ENCODE measurements at places on chromosomes 16 and 17. TPM values are rescaled to one million over a fixed set of nuclear protein-coding genes. Genes with fewer than 3 reads are reported as not detected.

DNA sequence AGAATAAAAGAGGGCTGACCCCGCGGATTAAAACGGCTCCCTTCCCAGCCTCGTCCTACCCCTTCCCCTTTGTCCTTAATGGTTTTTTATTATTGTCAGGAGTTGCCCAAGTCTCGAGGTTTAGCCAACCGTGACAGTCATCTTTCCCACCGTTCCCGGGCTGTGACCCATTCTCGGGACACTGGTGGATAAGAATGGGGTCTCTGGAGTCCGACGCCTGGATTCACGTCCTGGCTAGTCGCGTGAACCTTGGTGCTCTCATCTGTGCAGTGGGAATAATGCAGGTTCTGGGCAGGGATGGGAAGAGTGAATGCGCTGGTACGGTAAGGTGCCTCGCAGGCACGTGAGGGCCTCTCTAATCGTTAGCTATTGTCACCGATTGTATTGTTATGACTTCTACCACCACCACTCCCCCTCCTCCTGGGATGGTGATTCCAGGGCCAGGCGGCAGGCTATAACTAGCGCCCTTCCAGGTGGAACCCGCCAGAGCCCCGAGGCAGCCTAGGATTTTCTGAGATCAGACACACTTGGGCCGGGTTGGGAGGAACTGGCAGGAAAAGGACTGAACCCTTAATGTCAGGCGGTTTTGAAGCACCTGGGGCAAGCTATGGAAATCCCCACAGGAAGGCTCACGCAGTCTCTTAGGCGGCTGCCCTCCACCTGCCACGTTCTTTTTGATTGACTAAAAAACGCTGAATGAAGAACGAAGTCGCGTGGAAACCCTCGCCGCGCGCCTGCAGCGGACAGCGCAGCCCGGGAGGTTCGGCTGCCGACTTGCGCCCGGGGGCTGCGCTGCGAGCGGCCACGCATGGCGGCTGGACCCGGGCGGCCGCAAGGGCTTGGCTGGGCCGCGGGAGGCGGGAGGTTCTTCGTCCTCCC, 2.7 kb downstream of the HS3ST3B1 start:
- peak overlapping the region; percentile 51 for H3K27ac ChIP-seq
- peaks cover 11% of the 10 kb centered on the region for H3K36me3 ChIP-seq

- no peak overlapping the region for H3K4me3 ChIP-seq
- peaks cover 25% of the 10 kb centered on the region for H3K27me3 ChIP-seq
- no peak for DNase-seq
- no peak overlapping the region for H3K27ac ChIP-seq
- H3K4me1 ChIP-seq: no peaks in the 10 kb centered on the region
Observed at GRCh38 chr17:72600934-72601333, 480.1 kb downstream of the SOX9 start.

DNA sequence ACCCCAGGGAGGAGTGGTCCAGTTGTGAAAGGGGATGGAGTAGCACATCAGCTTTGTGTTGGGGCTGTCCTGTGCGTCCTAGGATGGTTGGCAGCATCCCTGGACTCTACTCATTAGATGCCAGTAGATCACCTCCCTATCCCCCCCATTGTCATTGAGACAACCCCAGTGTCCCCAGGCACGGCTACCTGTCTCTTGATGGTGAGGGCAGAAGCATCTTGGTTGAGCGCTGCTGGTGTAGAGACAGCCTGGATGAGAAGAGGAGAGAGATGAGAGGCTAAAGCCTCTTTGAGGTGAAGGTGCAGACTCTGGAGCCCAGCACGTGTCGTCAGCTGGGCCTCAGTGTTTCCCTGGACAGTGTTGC, 55.4 kb downstream of the TNFRSF13B start:
- peaks cover 7% of the 10 kb centered on the region for H3K4me1 ChIP-seq
- H3K27me3 ChIP-seq: no peaks in the 10 kb centered on the region
- DNase-seq: no peak
- H3K27ac ChIP-seq: no peak overlapping the region

- H3K4me1 ChIP-seq: no peaks in the 10 kb centered on the region
- no peak overlapping the region for H3K27ac ChIP-seq
- no peak overlapping the region for H3K4me3 ChIP-seq
- no peak for DNase-seq
Observed at GRCh38 chr17:28996554-28997096, 9.2 kb downstream of the SEZ6 start.

DNA sequence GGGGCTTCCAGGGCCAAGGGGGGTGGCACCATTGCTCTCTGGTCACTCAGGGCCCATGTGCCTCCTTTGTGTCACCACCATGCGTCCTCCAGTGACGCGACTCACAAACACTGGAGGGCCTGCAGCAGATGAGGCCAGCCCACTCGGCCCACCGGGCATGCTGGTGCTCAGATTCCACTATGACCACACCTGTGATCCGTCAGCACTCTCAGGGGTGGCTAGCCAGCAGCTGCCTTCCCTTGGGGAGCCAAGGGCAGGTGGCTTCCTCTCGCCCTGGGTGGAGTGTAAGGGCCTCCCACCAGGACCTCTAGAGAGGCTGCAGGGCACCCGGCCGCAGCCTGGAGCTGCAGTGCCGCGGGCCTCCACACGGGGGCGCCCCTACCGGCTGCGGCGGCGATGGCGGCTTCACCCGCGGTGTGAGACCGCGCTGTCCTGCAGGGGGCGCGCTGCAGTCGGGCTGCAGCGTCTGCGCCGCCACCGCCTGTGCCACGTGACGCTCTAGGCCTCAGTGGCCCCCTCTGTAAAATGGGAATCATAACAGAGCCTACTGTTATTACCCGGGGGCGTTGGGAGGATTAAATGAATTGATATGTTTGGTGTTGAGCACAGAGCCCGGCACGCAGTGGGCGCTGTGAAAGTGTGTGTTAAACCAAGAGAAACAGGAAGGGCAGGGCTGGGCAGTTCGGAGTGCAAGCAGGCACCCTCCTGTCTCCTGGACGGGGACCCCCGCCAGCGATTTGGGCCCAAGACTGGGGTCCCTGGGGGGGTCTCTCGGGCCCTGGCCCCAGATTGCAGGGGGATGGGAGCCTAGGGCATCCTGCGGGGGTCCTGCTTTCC, 192.4 kb upstream of the GSE1 start:
- H3K27ac ChIP-seq: no peak overlapping the region
- peaks cover 4% of the 10 kb centered on the region for H3K4me1 ChIP-seq
- H3K27me3 ChIP-seq: no peaks in the 10 kb centered on the region
- H3K4me3 ChIP-seq: no peak overlapping the region
- no peaks in the 10 kb centered on the region for H3K36me3 ChIP-seq

GRCh38 chr17:68981288-68981687, 26.1 kb upstream of the ABCA8 start:
- H3K4me1 ChIP-seq: no peaks in the 10 kb centered on the region
- no peaks in the 10 kb centered on the region for H3K27me3 ChIP-seq
- DNase-seq: no peak
- H3K36me3 ChIP-seq: no peaks in the 10 kb centered on the region
- H3K4me3 ChIP-seq: no peak overlapping the region

GRCh38 chr16:85856585-85856984, 42.4 kb upstream of the IRF8 start:
- DNase-seq: no peak
- H3K4me3 ChIP-seq: no peak overlapping the region
- peaks cover 4% of the 10 kb centered on the region for H3K27me3 ChIP-seq
- H3K27ac ChIP-seq: no peak overlapping the region

GRCh38 chr17:14871921-14872320, 393.2 kb downstream of the PMP22 start:
- no peaks in the 10 kb centered on the region for H3K4me1 ChIP-seq
- no peak overlapping the region for H3K4me3 ChIP-seq
- DNase-seq: no peak
- peaks cover 3% of the 10 kb centered on the region for H3K27me3 ChIP-seq

GRCh38 chr17:82201498-82201910, 11.1 kb downstream of the CCDC57 start:
- H3K4me1 ChIP-seq: peaks cover 81% of the 10 kb centered on the region
- peak overlapping the region; percentile 69 for H3K27ac ChIP-seq
- DNase-seq: no peak
- peaks cover 19% of the 10 kb centered on the region for H3K36me3 ChIP-seq
- H3K27me3 ChIP-seq: no peaks in the 10 kb centered on the region

- no peak overlapping the region for H3K4me3 ChIP-seq
- H3K36me3 ChIP-seq: no peaks in the 10 kb centered on the region
- H3K27ac ChIP-seq: no peak overlapping the region
- H3K4me1 ChIP-seq: peaks cover 7% of the 10 kb centered on the region
Observed at GRCh38 chr16:84818989-84819643, 669 bp upstream of the CRISPLD2 start.

DNA sequence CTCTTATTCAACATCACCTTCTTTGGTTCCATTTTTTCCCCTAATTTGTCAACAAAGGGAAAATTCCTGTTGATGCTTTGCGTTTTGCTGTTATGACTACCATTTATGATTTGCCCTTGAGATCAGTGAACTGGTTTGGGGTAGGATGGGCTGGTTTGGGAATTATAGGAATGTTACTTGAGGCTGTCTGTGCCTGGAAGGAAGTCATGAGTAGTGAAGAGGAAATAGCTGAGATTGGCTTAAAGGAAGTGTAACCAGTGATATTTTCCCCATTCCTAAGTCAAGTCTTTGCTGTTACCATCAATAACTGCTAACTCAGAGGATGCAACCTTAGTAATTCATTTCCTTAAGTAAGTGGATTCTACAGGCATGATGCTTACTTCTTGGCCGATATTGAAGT, 179.2 kb downstream of the MAP2K6 start:
- H3K27ac ChIP-seq: no peak overlapping the region
- no peak overlapping the region for H3K4me3 ChIP-seq
- no peaks in the 10 kb centered on the region for H3K36me3 ChIP-seq
- DNase-seq: no peak
- H3K27me3 ChIP-seq: peaks cover 7% of the 10 kb centered on the region

DNA sequence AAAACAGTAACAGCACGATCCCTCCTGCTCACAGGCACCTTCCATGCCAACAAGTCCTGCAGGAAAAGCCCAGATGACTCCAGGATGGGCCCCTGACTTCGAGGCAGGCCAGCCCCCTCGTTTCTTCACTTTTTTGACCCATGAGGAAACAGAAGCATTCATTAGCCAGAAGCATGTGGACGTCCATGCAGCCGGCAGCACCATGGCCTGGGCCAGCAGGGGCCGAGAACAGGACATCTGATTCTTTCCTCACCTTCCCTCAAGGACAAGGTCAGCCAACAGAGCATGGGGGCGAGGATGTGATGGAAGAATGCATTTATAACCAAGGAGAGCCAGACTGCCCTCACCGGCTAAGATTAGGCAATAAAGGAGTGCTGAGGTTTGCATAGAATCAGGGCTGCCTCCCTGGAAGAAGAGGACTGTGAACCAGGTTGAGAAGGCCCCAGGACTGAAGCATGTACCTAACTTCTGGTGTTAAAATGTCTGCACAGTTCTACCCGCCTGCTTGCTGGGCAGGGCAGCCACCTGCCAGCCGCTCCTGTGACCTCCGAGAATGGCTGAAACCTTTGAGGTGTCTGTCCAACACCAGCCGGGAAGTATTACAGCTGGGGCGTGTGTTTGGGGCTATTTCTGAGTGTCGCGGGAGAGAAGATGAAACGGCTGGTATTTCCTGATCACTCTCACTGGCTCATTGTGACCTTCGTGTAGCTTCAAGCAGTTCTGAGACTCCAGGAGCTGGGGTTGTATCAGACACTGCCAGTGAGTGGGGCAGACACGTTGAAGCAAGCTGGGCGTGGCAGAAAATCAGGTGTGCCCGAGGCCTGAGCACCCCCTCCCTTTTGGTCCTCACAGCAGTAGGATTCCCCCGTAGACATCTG, 94.0 kb upstream of the TNRC6C start:
- H3K4me3 ChIP-seq: no peak overlapping the region
- H3K4me1 ChIP-seq: peaks cover 17% of the 10 kb centered on the region
- no peak for DNase-seq
- H3K27ac ChIP-seq: no peak overlapping the region

DNA sequence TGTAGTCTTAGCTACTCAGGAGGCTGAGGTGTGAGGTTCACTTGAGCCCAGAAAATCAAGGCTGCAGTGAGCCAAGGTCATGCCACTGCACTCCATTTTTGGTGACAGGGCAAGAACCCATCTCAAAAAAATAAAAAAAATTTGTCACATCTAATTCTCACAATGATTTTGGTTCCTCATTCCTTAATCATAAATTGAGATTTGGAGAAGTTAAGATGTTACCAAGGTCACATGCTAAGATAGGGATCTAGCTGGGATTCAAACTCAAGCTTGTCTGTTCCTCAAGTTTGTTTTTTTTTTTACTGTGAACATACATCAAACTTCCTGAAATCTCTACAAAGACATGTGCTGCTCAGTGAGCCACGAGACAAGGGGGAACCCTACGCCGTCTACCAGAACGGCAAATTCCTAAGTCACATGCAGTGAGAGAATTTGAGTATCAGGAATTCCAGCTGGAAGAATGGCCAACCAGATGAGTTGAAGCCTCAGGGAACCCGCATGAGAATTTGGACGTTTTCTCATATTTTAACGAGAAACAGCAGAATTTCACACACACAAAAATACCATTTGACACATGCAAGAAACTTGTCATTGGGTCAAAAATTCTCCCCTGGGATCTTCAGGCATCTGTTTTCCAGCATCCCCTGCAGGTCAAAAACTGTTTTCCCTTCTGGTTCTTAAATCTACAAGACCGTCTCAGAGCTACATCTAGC, 414.1 kb upstream of the GOT2 start:
- no peak overlapping the region for H3K27ac ChIP-seq
- no peaks in the 10 kb centered on the region for H3K27me3 ChIP-seq
- no peaks in the 10 kb centered on the region for H3K4me1 ChIP-seq
- no peaks in the 10 kb centered on the region for H3K36me3 ChIP-seq
- no peak for DNase-seq
- H3K4me3 ChIP-seq: no peak overlapping the region

DNA sequence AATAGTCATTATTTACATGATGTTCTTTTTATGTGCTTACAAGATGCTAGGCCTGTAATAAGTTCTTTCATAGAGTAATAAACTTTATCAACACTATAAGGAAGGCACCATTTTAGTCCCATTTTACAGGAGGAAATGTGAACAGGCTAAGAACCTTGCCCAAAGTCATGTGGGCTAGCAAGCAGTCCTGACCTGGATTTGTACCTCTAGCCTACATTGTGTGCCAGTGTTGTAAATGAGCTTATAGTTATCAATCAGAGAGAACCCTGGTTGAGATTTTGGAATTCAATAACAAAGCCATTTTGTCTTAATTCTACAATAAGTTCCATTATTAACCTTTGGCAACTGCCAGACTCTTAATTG, 6.7 kb upstream of the TBKBP1 start:
- no peak overlapping the region for H3K4me3 ChIP-seq
- no peak overlapping the region for H3K27ac ChIP-seq
- H3K36me3 ChIP-seq: peaks cover 40% of the 10 kb centered on the region
- no peak for DNase-seq

GRCh38 chr16:74305978-74306784, 9.6 kb downstream of the PSMD7 start:
- DNase-seq: no peak
- H3K36me3 ChIP-seq: peaks cover 49% of the 10 kb centered on the region
- no peak overlapping the region for H3K4me3 ChIP-seq
- no peaks in the 10 kb centered on the region for H3K27me3 ChIP-seq

GRCh38 chr17:81867170-81867990, 3.8 kb downstream of the ARHGDIA start:
- DNase-seq: no peak
- peaks cover 35% of the 10 kb centered on the region for H3K36me3 ChIP-seq
- no peaks in the 10 kb centered on the region for H3K27me3 ChIP-seq
- H3K4me3 ChIP-seq: peak overlapping the region; percentile 10
- H3K27ac ChIP-seq: peak overlapping the region; percentile 74

Gene BCAR1
- not detected for total RNA-seq

Gene MSRB1
- total RNA-seq: 13.6 TPM

Gene LGALS9B
- total RNA-seq: 0.84 TPM

Gene MYH13
- not detected for total RNA-seq

Gene TBL3
- 27.0 TPM for total RNA-seq

Gene RPAIN
- total RNA-seq: 52.0 TPM

Gene WSCD1
- total RNA-seq: not detected

Gene TMEM132E
- not detected for total RNA-seq

Gene CA4
- total RNA-seq: not detected

Data from activated CD4-positive, alpha-beta T cell treated with anti-CD3 and anti-CD28 coated beads, Interleukin-2, amount 10 ng/mL, durations not matched to agents 7 days and 5 days (primary cell).